SK-N-MC (cell line): ENCODE measurements at places on chromosomes 12 and 14.

GRCh38 chr12:71478270-71478669, 38.7 kb downstream of the LGR5 start:
- no peak for DNase-seq

DNA sequence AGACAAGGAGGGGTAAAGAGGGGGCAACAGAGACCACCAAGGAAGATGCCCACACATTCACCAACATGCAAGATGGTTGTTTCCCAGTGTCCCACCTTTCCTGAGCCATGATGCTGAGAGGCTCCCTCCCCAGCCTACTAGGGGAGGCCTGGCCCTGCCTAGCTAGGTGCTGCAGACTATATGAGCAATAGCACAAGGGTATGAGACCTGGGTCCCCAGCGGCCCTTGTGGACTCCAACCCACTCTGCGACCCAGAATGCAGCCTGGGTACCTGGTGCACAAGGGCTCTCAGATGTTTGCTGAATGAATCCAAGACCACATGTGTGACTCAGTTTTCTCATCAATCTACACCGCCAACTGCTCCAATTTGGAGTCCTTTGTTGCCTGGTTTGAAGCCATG, 13.9 kb downstream of the TGFB3 start:
- no peak for DNase-seq

DNA sequence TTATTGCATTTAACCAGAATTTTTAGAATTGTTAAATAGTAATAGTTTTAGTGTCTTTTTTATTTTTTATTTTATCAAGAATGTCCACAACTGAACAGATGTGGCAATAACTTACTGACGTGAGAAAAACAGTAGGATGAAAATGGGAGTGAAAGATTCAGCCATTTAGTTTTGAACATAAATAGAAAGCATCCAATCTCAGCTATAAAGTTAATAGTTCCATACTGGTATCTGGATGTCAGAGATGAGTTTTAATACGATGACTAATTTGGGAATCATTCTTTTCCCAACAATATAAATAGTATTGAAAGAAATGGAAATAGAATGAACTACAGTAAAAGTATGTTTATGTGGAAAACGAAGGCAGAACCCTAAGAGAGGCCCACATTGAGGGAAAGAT, 159.4 kb downstream of the EPS8 start:
- DNase-seq, result no peak

DNA sequence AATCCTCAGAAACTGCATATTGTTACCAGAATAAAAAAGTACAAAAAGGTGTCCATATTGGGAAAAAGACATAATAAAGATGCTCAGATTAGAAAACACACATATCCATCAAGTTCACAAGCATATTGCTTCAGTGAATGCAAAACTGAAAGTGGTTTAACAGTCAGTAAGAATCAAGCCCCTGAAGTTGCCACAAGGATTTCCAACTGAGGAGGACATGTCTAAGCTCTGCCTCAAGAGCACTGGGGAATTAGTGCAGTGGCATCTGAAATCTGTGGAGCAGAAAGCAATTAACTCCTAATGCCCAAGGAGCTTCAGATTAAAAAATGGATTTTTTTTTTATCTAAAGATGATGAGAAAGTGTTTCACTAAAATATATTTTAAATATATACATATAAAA, 113.2 kb downstream of the DENND5B start:
- DNase-seq, result no peak

GRCh38 chr14:58607131-58607951, 30.4 kb upstream of the DACT1 start:
- no peak for DNase-seq

GRCh38 chr12:96143392-96143791, 50.8 kb upstream of the ELK3 start:
- DNase-seq, result no peak

DNA sequence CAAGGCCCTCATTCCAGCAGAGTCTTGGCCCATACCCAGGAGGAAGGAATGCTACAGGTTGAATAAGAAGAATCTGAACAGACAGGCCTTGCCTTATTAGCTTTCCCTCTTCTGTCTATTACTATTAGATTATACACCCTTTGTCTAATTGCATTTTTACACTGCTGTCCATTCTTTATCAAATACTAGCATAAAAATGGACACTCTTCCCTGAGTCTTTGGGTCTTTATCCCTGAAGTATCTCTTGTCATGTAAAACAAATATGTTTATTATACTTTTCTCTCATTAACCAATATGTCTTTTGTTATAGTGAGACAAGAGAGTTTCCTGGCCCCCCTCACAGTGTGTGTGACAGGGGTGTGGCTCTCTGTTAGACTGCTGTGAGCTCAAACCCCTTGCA, 897.4 kb upstream of the SEL1L start:
- no peak for DNase-seq

- peak; percentile 53 for DNase-seq
These were observed at the start of the genes AKAP3 and NDUFA9 for GRCh38 chr12:4648501-4649357. AKAP3 (minus strand) TSS chr12:4649051; CDS start chr12:4638196, 10,855 bp downstream. NDUFA9 (plus strand) TSS chr12:4649114; CDS start chr12:4649127, 13 bp downstream.

- no peak for DNase-seq
These were observed 7.0 kb upstream of the SERPINA1 start for GRCh38 chr14:94395282-94395887.

DNA sequence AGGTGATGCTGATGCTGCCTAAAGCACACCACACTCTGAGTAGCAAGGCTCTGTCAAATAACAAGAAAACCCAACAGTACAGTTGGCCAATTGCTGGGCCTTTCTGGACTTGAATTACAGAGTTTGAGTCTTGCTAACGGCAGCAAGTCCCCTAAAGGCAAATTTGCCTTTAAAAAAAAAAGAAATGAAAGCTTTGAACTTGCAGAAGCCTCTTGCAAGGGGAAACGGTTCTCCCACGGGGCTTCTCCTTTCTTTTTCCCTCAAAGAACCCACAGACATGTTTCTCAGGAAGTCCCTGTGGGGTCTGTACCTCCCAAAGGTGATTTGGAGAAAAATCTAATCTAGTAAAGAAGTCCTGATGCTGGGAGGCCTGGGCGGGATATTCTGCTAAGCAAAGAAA, 191.3 kb upstream of the MYL2 start:
- no peak for DNase-seq

- DNase-seq, result no peak
These were observed 48.7 kb downstream of the SETD3 start for GRCh38 chr14:99431986-99432385.

DNA sequence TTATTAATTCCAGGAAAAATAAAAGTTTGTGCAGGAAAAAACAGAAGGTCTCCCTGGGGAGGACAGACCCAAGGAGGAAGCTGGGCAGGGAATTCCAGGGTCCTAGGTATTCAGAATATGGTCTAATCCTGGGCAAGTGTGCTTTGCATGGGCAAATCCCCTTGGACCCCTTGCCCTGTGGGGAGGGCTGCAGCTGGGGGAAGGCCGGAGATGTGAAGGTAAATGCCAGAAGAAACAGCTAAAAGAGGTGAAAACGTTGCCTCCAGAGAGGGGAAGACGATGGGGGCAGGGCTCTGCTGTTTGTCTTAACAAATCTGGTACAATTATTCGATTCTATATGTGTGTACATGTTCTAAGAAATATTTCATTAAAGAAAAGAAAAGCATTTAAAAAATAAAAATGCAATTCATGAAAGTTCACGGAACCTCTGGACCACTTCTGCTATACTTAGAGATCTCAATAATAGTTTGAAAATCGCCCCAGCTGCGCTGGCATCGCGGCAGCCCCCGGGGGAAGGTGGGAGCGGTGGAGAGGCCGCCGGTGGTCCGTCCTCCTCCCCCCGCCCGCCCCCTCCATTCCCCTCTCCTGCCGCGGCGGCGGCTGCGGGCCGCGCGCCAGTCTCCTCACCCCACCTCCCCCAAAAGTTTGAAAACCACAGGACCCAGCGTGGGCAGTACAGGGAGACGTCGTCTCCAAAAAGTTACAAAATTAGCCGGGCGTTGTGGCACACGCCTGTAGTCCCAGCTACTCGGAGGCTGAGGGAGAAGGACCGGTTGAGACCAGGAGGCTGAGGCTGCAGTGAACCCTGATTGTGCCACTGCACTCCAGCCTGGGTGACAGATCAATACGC, 1.5 kb upstream of the PRPF40B start:
- DNase-seq, result no peak

- no peak for DNase-seq
These were observed 2.8 kb downstream of the CAND1 start for GRCh38 chr12:67271976-67272375.

DNA sequence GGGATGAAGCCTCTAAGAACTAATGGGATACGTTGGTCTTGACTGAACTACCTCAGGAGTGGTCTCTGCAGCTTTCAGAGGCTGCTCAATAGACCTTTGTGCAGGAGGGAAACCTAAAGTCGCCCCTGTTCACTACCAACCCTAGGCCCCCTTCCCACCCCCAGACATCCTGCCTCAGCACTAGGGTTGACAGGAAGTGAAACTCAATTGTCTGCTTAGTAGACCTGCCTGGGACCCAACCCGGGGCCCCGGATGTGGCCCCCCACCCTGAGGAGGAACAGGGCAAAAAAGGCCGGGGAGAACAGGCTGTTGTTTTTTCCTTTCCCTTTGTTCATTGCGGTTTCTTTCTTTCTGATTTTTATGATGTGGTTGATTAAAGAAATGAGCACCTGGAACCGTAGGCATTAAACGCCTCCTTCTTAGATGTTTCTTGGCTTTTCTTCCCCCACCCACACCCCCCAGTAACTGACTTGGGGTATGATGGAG, 1.6 kb upstream of the DGKA start:
- DNase-seq, result no peak

DNA sequence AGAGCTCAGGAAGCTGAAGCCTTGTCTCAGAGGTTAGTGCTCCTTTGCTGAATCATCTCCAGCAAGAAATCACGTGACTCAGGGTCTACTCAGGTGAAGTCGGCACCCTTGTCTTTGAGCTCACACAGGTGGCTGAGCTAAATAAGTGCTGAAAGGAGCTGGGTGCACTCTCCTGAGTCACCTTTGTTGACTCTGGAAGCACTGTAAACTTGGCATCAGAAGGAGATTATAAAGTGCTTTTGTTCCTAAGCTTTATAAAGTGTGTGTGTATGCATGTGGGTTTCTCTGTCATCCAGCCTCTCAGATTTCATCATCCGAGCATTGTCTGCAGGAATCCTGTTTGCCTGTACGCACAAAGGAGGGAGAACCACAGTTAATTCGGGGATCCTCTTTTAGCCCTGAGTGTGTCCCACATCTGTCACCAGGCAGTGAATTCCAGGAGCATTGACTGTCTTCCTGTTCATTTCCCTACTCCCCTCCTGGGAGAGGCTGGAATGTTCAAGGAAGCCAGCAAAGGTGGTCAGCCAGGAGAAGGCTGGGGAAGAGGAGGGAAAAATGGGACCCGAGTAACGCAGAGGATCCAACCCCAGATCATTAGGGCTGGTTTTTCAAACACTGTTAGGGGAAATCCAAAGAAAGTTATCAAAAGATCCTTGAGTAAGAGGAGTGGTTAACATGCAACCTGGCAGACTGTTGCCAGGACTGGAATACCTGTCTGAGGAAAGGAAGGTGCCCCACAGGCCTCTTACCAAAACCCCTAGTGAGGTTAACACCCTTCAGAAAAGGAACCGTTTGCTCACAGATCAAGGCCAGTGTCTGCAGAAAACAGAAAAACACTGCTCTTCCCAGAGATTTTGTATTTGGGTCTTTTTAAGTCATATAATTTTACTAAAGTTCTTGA, 157.5 kb upstream of the HIF1A start:
- no peak for DNase-seq

GRCh38 chr12:132070298-132070697, 73.8 kb downstream of the DDX51 start:
- no peak for DNase-seq

GRCh38 chr14:92719890-92720323, 28.5 kb downstream of the LGMN start:
- DNase-seq, result no peak

DNA sequence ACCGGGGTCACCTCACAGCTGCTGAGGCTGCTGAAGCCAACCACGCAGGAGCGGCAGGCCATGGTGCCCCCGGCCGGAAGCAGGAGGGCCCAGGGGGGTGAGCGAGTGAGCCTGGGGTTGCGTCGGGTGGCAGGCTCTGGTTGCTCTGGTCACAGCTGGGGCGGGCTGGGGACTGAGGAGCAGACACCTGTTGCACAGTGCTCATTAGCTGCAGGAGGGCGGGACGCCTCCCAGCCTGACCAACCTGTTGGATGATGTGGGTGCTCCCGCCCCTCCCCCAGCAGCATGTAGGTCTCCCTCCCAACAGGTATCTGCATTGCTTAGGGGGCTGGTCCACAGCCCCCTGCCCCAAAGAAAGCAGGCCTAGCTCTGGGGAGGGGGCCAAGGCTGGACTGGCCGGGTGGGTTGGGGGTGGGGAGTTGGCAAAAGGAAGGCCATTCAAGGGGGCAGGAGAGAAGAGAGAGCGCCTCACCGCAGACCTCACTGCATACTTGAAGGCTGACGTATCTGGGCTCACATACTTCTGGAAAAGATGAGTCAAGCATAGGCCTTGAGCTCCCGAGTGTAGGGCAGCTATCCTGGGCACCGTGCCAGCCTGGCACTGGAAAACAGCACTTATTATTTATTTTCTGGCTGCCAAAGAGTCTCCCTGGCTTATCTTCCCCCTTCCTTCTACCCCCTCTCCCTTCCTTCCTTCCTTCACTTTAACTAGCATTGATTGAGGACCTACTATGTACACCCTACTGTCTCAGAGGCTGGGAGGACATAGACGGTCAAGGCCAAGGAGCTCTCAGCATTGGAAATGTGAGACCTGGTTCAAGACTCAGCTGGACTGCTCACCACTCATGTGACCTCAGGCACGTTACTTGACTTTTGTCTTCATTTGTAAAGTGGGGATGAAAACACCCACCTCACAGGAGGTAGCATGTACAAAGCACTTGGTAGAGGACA, at the start of gene KRT80:
KRT80 (minus strand) TSS at position 174 of the 951 bp plus-strand sequence; CDS start at position 62, 112 bp downstream.
- peak; percentile 51 for DNase-seq

- DNase-seq, result no peak
These were observed 28.0 kb upstream of the GXYLT1 start for GRCh38 chr12:42172441-42173210.

DNA sequence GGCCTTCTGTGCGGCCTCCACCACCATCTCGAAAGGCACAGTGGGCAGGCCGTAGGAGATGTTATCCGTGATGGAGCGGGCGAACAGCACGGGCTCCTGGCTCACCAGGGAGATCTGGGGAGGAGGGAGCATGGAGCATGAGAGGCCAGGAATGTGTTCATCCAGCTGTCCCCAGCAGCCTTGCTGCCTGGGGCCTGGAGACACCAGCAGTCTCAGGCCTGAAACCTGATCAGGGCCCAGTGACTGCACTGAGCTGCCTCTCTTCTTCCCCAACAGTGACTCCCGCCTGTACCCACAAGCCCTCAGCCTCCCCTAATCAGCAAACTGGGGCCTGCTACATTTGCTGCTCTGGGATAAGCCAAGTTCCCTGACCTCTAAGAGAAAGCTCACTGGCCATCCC, 30.9 kb downstream of the ABCB9 start:
- DNase-seq, result no peak

DNA sequence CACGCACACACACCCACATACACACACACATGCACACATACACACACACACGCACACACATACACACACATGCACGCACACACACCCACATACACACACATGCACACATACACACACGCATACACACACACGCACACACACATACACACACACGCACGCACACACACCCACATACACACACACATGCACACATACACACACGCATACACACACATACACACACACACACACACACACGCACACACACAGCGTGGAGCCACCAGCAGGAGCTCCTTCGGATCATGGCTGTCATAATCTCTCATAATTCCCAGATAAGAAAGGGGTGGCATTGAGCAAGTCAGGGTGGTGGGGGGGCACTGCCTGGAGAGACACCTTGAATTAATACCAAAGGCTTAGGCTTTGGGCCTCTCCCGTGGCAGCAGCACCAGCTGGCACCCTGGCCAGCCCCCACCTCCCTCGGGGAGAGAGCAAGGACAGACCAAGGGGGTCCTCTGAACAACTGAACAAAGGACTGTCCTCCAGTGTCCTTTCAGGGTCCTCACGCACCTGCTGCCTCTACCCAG, 21.9 kb downstream of the ANO2 start:
- no peak for DNase-seq

- DNase-seq, result no peak
These were observed 45.1 kb upstream of the TRAF3 start for GRCh38 chr14:102731871-102732800.
